ENCODE measurements at places on chromosomes 13 and 19. TPM values are rescaled to one million over a fixed set of nuclear protein-coding genes. Genes with fewer than 3 reads are reported as not detected.

The CPT1C gene
- not detected for polyA plus RNA-seq

GRCh38 chr19:40246292-40247073 lies 20.0 kb upstream of the CCNP start:
- peaks cover 71% of the 10 kb centered on the region for H3K36me3 ChIP-seq
- H3K4me3 ChIP-seq: no peak overlapping the region
- no peaks in the 10 kb centered on the region for H3K4me1 ChIP-seq
- H3K27me3 ChIP-seq: no peaks in the 10 kb centered on the region
- no peak for DNase-seq
- no peak overlapping the region for H3K27ac ChIP-seq

The SULT2A1 gene
- polyA plus RNA-seq: not detected

- H3K36me3 ChIP-seq: no peaks in the 10 kb centered on the region
- H3K4me3 ChIP-seq: no peak overlapping the region
- H3K27me3 ChIP-seq: no peaks in the 10 kb centered on the region
- DNase-seq: no peak
These were observed 458.9 kb downstream of the COG6 start for GRCh38 chr13:40114305-40114896.

DNA sequence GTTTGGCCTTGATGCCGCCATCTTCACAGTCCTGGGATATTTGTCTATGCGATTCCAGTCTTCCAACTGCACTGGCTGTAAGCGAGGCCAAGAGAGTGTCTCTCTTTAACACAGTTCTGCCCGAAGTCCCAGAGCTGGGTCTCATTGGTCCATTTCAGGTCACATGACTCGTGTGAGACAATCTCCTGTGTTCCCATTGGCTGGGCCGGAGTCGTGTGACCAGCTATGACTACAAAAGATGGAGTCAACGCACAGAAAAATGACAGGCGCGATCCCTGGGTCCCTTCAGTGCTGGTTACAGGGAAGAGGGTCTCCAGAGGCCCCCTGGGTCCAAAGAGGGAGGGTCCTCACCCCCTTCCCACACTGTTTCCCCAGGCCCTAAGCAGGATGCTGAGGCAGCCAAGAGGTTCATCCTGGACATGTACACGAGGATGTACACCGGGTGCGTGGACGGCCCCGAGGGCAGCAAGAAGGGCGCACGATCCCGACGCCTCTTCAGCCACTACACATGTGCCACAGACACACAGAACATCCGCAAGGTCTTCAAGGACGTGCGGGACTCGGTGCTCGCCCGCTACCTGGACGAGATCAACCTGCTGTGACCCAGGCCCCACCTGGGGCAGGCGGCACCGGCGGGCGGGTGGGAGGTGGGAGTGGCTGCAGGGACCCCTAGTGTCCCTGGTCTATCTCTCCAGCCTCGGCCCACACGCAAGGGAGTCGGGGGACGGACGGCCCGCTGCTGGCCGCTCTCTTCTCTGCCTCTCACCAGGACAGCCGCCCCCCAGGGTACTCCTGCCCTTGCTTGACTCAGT lies 15.9 kb upstream of the S1PR4 start:
- H3K4me1 ChIP-seq: peaks cover 35% of the 10 kb centered on the region
- H3K36me3 ChIP-seq: peaks cover 62% of the 10 kb centered on the region
- H3K4me3 ChIP-seq: no peak overlapping the region
- no peak overlapping the region for H3K27ac ChIP-seq
- H3K27me3 ChIP-seq: no peaks in the 10 kb centered on the region

The HRC gene
- polyA plus RNA-seq: 0.05 TPM

DNA sequence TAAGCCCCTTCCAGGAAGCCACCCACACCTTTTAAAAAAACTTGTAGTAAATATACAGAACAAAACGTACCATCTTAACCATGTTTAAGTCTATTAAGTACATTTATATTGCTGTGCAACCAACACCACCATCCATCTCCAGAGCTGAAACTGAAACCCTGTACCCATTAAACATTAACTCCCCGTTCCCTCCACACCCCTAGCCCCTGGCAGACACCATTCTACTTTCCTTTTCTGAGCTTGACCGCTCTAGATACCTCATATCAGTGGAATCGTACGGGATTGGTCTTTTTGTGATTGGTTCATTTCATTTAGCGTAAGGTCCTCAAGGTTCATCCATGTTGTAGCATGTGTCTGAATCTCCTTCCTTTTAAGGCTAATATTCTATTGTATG lies 13.0 kb upstream of the SPATA13 start:
- H3K4me1 ChIP-seq: no peaks in the 10 kb centered on the region
- H3K27ac ChIP-seq: no peak overlapping the region
- no peak for DNase-seq
- no peaks in the 10 kb centered on the region for H3K36me3 ChIP-seq
- no peak overlapping the region for H3K4me3 ChIP-seq

The OR7A5 gene
- polyA plus RNA-seq: not detected

DNA sequence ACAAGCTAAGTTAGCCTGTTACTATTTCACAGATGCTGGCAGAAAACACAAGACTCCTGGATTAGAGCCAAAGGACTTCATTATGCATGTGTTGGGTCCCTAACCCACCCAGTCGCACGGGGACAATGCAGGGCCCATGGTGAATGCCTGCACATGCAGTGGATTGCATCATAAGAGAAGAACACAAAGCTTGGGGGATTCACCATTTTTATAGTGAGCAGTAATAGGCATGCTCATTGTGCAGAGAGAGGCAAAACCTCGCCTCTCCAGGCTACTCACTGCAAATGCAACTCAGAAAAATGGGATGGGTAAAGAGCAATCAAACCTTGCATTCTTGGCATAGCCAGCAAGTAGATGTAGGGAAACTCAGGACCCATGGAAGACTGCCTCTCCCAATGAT lies 115.8 kb downstream of the DIAPH3 start:
- DNase-seq: no peak
- H3K27ac ChIP-seq: no peak overlapping the region
- H3K27me3 ChIP-seq: no peaks in the 10 kb centered on the region
- H3K36me3 ChIP-seq: no peaks in the 10 kb centered on the region

All from CD14-positive monocyte (primary cell).